ENCODE measurements at places on chromosomes 3 and 15.

DNA sequence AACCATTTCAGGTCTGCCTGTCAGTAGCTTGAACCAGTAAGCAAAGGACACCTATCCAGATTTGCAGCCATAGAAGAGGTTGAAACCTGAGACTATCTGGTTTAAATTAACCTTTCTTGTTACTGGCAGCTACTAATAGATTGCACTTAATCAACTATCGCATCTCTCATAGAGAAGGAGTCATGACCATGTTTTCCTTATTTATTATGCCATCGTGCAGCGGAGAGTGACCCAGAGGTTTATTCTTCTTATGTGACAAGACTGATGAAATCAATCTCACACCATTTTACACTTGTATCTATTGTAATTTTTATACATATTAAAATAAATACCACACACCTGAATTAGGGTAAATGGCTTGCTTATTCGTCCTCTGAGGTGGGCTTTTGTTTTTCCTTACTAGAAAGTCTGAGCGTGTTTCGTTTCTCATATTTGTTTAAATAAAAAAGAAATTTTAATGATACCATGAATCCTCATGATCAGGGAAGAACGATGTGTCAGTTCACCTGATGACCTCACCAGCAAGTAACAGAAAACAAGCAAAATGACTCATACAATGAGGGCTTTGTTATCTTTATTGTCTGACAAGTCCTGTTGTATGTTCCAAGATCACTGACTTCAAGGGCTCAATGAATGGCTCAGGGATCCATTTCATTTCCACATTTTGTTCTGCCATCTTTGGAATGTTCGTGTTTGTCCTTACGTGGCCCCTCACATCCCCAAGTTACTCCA lies 379.5 kb upstream of the DPH6 start:
- DNase-seq = no peak

GRCh38 chr3:50316657-50317242 lies 5.8 kb downstream of the HYAL2 start:
- DNase-seq = no peak

DNA sequence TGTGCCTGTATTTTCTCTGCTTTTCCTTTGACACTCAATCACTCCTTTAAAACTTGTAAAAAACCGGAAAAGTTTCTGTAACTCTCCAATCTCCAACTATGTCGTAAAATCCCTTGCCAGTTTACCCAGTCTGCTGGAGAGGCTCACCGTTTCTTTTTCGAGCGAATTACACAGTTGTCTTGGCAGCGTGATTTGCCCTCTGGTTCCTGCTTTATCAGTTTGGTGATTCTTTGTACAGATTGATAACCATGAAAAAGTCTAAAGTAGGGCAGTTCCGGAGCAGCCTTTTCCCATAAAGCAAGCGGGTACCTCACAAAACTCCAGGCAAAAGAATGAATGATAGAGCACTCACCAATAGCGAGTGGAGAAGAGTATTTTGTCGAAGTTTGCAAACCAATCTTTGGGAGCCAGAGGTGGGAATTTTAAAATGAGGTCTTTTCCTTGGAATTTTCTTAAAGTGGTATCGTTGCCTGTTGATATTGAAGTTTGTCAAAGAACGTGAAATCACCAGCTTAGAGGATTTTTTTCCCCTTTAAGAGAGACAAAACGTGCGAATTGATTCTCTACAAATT lies at the start of gene TTC23:
Gene TTC23, minus strand, starts transcription at position 312 of the 572 bp plus-strand sequence. CDS start 20,869 bp downstream, outside the sequence.
- DNase-seq = peak; percentile 2

DNA sequence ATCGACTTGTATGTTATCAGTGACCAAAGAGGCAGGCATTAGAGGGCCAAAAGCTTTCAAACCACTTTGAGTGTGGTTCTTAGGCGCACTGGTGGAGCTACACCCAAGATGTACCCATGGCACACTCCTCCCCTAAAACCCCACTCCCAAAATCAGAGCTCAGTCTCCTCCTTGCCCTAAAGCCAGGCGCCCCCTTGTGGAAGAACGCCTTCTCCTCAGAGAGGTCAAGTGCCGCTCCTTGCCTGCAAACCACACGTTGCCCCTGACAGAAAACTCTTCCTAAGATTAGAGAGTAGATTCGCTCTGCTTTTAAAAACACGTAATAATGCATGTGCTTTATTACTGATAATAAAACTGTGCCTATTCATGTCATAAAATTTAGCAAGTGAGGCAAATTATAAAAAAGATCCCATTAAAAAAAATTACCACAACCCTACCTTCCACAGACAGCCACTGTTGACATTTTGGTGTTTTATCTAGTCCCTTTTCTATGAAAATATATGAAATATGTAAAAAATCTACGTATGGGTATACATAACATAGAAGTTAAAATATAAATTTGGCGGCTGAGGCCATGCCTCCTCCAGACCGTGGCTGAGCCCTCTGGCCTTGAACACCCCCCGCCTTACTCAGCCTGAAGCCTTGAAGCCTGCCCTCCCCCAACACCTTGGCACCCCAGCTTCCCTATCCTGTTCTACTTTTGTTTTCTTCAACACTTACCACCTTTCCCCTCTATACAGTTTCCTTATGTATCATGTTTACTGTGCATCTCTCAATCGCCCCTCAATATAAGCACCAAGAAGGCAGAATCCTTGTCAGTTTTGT lies 33.5 kb downstream of the BCL2L10 start:
- DNase-seq = peak; percentile 46

- DNase-seq = no peak
Observed at GRCh38 chr15:66132251-66132816, 121.2 kb downstream of the MEGF11 start.

GRCh38 chr3:149655826-149656574 lies 1.8 kb downstream of the WWTR1 start:
- no peak for DNase-seq

DNA sequence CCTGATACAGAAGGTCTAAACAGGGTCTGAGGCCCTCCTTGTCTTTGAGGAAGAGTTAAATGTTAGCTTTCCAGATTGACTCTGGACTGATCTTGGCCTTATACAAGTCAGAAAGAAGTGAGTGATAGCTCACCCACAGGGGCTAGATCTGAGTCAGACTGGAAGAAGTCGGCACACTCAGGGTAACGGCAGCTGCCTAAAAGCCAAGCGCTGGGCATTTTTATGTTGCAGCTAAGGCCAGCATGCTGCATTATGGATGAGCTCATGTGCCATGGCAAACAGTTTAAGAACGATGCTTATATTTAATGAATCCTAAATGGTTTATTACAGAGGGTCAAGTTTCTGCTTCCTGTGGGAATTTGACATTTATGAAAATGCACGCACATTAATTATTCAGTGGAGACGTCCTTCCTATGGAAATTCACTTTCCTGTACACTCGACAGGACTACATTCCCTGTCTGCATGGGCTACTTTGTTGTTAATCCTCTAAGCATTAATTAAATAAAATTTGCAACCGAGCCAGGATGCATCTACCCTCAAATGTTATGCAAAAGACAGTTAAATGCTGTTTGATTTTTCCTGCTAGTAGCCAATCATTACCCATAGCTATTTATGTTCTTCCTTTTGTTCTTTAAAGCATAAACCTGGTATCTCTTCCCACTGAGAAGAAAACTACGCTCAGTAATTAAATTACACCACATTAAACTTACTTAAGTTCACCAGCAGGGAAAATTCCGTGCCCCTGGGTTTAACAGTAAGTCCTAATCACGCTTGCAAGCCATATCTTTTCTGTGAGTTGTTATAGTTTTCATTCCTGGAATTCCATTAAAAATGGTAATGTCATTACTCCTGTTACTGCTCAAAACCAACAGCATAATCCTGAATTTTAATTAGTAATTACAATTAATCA lies 762.7 kb upstream of the CFAP20DC start:
- no peak for DNase-seq

GRCh38 chr15:31384568-31384967 lies 57.9 kb downstream of the KLF13 start:
- no peak for DNase-seq

DNA sequence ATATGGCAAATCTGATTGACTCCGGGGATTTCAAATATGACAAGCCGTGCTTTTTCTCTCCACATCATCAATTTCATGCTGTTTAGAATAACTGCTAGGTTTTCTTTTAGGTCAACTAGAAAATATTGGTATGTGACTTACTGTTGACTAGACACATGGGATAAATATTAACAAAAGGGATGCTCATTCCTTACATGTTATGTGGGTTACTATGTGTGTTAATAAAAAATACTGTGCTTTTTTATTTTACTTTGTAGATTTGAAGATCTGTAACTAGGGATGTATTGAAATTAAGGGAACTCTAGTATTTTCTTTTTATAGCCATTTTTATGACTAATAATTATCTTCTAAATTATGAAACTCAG lies 264.6 kb upstream of the COL8A1 start:
- DNase-seq = no peak

- DNase-seq = no peak
Observed at GRCh38 chr3:106386050-106386449, 517.2 kb upstream of the CBLB start.

DNA sequence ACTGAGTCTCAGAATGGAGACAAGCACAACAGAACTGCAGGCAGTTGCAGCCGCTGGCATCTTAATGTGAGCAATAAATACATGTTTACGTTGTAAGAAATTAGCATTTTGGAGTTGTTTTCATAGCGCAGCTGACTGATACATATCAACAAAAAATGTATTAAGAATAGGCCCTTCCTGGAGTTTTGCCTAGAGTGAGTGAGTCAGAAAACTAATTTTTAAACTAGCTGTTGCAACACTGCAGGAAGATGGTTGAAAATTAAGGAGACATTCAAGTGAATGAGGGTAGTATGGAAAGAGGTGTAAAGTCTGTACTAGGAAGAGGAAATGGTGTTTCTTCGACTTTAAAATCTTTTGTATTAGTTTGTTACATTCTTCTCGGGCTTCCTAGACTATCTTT lies 39.6 kb upstream of the TIMP4 start:
- no peak for DNase-seq

DNA sequence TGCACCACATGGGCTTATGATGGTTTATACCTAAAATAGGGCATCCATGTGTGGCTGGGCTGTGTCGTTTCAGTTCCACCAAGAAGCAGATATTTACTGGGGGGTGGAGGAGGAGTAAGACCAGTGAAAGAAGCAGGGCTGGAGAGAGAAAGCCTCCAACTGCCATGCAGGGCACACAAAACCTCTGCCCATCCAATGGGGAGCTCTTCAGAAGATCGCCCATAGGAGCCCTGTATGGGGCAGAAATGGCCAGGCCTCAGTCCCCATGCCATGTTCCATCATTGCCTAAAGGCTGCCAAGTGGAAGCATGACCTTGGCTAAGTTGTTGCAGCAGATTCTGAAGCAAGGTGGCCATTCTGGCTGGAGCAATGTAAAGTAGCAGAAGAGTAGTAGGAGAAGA lies 277.0 kb downstream of the MEX3B start:
- no peak for DNase-seq

DNA sequence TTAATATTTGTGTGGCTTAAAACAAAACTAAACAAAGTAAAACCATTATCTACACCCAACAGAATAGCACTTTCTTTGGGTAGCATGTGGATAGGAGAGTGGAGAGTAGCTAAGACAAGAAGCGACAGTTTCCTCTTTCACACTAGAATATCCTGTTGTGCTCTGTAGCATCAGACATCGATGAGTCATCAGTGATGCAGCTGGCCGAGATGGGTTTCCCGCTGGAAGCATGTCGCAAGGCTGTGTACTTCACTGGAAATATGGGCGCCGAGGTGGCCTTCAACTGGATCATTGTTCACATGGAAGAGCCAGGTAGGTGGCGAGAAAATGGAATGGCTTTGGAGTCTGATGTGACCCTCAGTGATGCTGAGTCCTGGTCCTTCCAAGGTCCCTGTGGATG lies 108.1 kb downstream of the USP13 start:
- DNase-seq = no peak

DNA sequence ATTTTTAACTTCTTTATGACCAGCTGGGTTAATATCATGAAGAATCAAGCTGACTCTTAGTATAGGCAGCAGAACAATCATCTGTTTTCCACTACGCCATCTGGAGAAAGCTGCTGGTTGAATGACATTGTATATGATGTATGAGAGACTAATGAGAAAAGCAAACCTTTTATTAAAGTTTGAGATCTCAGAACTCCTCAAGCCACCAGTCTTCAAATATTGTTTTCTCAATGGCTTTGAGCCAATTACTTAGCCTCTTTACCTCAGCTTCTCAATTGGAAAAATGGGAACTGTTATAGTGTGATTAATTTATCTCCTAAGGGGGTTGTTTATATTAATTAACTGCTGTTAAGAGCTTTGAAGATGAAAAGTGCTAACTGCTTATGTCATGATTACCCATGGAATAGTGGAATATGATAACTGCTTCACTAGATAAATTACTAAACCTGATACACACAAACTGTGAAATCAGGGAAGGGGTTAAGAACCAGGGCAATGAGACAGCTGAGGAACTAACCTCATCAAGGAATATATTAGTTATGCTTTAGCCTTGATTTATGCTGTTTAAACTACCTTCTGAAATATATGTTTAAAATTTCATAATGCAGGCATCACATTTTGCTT lies 330.1 kb downstream of the SOX2 start:
- DNase-seq = no peak

DNA sequence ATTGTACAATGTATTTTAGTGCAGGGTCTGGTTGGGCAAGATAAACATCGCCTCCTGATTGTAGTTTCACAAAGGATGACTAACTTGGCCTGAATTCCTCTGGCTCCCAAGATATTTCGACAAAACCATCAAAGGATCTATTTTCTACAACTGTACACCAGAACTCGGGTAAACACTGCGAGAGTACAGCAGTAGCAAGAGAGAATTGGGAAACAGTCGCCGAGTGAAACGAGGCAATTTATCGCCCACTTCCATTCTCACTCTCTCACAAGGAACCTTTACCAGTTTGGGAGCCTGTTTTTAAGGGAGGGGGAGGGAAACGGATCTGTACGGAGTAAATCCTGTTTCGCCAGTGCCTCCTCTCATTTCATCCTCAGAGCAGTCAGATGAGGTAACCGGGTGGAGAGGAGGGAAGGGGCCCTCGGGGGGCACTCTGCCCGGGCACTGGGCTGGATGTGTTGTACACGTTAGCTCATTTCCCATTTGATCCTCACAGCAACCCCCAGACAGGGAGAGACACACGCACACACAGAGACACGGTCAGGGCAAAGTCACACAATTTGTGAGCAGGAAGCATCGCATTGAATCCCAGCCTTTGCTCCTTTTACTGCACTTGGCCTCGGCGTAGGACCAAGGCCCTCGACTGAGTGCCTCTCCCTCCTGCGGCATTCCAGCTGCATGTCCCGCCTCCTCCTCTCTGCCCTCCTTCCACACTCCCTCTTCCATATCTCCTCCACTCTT lies 120.1 kb downstream of the LIPC start:
- no peak for DNase-seq

DNA sequence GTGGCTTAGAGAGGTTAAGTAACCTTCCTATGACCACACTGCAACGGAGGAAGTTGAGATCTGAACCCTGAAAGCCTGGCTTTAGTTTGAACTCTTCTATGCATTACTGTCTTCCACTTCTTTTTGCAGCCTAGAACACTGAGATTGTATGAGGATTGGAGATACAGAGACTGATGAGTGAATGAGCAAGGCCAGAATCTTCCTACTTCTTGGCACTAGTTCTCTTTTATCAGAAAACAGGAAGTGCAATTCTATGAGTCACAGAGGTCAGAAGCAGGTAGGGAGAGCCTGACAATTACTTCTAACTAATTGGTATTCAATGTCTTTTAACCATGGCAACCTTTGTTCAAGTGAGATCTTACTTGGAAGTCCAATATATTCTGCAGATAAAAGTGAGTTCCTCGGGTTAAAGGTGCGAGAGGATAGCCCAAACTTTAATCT lies 219.0 kb downstream of the SHQ1 start:
- no peak for DNase-seq

- DNase-seq = no peak
Observed at GRCh38 chr3:46926039-46926438, 48.5 kb downstream of the PTH1R start.

- DNase-seq = no peak
Observed at GRCh38 chr3:123914829-123915228, 30.7 kb upstream of the MYLK start.

Measured in caudate nucleus (tissue), 63 donors.